CD4-positive, CD25-positive, alpha-beta regulatory T cell (primary cell): ENCODE measurements at places on chromosomes 5 and 9. TPM values are rescaled to one million over a fixed set of nuclear protein-coding genes. Genes with fewer than 3 reads are reported as not detected.
A peak's percentile ranks its signal among the peaks of the same experiment; 100 is the strongest.

DNA sequence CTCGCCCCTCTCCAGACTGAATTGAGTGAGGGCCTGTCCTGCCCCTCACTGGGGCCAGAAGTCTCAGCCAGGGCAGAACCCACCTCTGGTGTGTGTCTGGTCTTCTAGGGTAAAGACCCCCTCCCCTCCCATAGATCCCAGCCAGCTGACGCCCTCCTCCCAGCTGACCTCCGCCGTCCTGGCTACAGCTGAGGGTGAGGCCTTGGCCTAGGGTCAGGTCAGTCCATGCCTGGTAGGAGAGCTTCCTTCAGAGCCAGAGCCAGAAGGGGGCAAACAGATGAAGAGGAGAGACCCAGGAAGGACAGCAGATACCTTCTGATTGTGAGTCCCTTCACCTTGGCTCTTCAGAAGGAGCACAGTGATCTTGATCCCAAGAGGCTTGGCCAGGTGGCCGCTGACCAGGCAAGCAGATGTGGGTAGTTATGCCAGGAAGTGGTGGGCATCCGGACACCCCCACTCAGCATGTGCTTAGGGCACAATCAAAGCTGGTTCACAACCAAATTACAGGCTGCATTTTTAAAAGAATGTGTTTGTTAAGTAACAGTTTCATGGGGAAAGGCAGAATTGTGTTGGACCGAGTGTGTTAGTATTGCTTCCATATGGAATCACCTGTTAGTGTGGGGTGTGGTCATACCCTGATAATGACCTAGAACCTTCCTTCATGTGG is 29.9 kb downstream of the JADE2 start:
- no peak for DNase-seq

DNA sequence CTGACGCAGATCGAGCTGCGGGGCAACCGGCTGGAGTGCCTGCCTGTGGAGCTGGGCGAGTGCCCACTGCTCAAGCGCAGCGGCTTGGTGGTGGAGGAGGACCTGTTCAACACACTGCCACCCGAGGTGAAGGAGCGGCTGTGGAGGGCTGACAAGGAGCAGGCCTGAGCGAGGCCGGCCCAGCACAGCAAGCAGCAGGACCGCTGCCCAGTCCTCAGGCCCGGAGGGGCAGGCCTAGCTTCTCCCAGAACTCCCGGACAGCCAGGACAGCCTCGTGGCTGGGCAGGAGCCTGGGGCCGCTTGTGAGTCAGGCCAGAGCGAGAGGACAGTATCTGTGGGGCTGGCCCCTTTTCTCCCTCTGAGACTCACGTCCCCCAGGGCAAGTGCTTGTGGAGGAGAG is 4.6 kb upstream of the PHYHD1 start:
- no peak for DNase-seq

DNA sequence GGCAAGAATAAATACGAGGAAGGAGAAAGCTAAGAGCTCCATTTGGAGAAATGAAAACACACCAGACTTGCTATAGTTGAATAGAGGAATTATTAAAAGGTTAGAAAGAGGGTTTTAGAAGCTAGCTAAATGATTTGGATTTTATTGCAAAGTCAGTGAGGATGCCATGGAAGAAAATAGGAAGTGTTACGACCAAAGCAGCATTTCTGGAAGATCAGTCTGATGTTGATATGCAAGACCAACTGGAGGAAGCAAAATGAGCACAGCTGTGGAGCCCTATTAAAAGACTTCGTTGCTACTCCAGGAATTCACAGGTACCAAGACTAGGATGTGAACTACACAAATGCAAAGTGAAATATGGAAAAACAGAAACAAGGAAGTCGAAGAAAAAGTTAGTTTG is 2.1 kb downstream of the DHX29 start:
- DNase-seq, result no peak

GRCh38 chr5:131281133-131281867 is 17.4 kb downstream of the CDC42SE2 start:
- peak; percentile 85 for DNase-seq

Gene DMGDH
- polyA plus RNA-seq, result 0.54 TPM

Gene GCNT1
- 12.7 TPM for polyA plus RNA-seq

Gene TOR4A
- 4.2 TPM for polyA plus RNA-seq
